ENCODE measurements at places on chromosomes 1 and 21.
A peak's percentile ranks its signal among the peaks of the same experiment; 100 is the strongest.

DNA sequence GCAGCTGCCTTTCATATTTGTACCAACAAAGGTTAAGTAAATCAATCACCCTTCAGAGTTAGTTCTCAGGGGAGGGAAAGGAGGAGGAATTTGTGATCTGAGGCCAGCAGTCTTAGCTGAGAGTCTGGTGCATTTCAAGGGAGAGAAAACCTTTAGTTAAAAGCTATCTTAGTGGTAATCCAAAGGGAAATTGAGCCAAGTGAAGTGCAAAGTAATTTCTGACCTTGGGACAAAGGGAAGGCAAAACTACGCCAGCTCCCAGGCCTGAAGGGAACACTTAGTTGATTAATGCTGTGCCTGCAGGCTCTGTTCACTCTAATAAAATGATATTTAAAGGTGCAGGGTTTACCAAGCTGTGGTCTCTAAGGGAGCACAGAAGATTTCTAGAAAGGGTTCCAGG is 23.1 kb upstream of the FMOD start:
- DNase-seq = no peak

DNA sequence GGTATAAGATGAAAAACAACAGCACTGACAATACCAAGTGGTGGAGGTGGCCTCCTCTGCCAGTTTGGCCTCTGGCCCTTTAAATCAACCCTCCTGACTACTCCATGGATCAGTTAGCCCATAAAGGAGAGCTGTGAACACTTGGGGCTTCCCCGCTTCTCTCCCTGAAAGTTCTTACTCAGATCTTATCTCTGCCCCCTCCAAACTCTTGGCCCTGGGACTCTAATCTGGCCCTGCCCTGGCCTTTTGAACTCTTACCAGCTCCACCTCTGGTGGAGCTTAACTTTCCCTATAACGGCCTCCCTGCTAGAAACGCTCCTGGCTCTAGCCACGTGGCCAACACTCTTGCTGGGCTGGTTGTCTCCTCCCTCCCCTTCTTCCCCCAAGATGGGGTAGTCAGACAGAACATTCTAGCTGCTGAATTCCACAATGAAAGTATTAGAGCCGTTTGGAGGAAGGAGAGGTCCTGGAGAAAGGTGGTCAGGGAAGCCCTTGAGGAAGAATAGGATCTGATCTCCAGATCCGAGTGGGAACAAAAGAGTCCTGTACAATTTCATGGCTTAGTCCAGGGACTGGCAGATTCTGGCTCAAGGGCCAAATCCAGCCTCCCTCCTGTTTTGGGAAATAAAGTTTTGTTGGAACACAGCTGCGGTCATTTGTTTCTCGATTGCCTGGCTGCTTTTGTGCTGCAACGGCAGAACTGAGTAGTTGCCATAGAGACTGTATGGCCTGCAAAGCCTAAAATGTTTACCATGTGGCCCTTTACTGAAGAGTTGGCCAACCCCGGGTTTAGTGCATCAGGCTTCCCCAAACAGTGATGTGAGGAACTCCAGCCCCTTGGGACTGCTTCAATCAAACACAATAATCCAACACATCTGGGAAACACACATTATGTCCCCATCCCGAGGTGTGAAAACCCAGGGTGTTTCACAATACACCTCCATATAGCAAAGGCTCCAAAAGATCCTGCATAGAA is 9.5 kb upstream of the PIGR start:
- no peak for DNase-seq

DNA sequence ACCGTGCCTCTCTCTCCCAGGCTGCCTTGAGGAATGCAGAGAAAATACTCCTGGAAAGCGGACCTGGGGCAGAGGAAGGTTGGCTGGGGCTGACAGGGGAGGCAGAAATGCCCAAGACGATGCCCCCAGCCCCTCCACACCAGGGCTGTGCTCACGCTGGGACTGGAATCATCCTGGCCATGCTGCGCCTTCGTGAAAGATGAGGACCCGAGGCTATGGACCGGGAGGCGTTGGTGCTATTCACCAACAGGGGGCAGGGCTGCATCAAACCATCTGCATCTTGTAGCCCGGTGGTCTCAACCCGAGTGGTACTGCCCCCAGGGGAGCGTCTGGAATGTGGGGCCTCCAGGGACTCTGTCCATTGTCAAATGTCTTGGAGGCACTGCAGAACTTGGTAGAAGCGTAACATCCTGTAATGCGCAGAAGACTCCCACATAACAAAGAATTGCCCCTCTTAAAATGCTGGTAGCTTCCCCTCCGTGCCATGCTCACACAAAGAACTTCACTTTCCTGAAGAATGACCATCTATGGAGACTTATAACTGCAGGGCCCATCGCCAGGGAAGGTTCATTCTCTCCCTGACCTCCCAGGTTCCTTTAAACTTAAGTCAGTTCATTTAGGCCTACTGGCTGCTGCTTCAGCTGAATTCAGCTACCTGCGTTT is 251.2 kb downstream of the RRAGC start:
- DNase-seq = peak; percentile 75

DNA sequence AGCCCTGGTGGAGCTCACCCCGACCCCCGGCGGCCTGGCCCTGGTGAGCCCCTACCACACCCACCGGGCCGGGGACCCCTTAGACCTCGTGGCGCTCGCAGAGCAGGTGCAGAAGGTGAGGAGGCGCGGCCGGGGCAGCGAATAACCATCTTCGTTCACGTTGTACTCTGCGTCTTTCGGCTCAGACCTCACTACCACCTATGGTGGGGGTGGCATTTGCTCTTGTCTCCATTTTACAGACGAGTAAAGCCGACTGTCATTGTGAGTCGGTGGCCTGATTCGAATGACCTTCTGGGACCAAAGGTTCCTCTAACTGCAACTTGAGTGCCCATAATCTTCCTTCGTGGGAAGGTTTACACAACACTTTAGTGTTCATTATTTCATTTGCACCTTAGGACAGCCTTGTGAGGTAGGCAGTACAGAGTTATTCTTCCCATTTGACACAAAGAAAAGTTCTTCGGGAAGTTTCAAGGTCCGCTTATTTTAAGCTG is 506 bp downstream of the C1orf50 start:
- DNase-seq = peak; percentile 65

GRCh38 chr1:212699104-212699624 is 476 bp downstream of the BATF3 start:
- DNase-seq = peak; percentile 75

DNA sequence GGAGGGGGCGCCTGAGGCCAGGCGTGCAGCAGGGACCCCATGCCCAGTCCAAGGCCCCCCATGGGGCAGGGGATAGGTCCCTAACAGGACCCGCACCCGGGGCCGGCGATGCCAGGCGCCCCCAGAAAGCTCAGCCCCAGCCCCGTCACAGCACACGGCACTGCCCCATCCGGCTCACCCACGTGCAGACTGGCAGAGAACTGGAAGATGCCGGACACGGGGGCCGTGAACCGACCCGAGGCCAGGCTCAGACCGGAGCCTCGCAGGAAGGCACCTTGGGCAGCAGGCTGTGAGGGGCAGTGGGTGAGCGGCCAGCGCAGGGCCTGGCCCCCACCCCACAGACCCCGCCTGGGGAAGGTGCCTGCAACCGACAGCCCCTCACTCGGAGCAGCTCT is 3.3 kb downstream of the C1QTNF12 start:
- DNase-seq = no peak

DNA sequence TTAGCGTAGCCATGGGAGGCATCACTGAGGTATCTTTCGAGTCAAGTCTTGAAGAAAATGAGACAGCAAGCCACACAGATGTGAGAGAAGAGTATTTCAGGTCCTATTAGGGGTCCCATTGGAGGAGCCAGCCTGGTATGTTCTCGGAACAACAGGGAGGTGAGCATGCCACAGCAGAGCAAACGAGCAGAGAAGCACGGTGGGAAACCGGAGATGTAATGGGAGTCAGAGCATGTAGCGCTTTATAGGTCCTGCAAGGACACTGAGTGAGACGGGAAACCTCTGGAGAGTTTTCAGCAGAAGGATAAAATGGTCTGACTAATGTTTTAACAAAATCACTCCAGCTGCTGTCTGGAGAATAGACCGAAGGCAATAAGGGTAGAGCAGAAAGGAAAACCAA is 15.9 kb downstream of the H3-3A start:
- DNase-seq = no peak

GRCh38 chr1:66571789-66572188 is 37.8 kb downstream of the SGIP1 start:
- DNase-seq = no peak

- DNase-seq = no peak
These were observed 70.5 kb upstream of the CSF1 start for GRCh38 chr1:109840011-109840629.

DNA sequence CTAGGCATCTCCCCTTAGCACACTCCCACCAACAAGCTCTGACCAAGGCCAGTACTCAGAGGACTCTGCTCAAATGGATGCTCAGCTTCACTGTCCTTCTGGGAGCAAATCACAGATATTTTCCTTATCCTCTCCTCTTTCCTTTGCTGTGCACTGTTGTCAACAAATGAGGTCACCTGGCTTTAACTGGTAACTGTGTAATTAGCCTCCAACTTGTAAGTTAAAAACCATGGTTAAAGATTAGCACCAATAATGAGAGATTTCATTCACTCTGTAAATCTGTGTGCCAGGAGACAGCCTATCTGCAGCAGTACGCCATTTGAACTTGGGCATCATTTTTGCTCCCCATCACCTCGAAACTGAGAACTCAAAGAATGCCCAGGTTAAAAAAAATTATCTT is 149.5 kb downstream of the GABPA start:
- DNase-seq = no peak

DNA sequence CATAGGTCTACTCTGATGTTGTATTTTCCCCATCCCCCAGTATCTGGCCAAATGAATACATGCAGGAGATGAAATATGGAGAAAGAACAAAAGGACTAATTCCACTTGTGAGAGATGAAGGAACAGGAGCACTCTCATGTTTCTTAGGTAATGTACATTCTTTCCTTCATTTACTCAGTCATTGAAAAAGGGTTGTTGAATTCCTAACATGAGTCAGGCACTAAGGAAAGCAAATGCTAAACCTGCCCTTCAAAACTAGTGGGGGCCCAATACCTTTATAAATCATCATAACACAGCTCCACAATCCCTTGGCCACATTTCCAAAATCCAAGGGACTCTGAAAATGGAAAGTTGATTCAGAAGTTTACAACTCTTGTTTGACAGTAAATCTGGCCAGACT is 94.3 kb downstream of the DIRAS3 start:
- no peak for DNase-seq

GRCh38 chr21:33839167-33839716 is 76.4 kb downstream of the ATP5PO start:
- DNase-seq = peak; percentile 15

- no peak for DNase-seq
These were observed 64.1 kb downstream of the DDR2 start for GRCh38 chr1:162696286-162696862.

- DNase-seq = no peak
These were observed 17.2 kb downstream of the KAZN start for GRCh38 chr1:14615549-14616218.

Data from hematopoietic multipotent progenitor cell treated with erythropoietin and hydrocortisone succinate and interleukin-3 and kit ligand, for 4 days (in vitro differentiated cells).